ENCODE measurements at places on chromosomes 6 and 20.

GRCh38 chr6:28922821-28923317 is 916 bp downstream of the TRIM27 start:
- peak; percentile 23 for DNase-seq

- DNase-seq: no peak
Measured at GRCh38 chr6:46969206-46969605, 47.5 kb upstream of the ADGRF5 start.

DNA sequence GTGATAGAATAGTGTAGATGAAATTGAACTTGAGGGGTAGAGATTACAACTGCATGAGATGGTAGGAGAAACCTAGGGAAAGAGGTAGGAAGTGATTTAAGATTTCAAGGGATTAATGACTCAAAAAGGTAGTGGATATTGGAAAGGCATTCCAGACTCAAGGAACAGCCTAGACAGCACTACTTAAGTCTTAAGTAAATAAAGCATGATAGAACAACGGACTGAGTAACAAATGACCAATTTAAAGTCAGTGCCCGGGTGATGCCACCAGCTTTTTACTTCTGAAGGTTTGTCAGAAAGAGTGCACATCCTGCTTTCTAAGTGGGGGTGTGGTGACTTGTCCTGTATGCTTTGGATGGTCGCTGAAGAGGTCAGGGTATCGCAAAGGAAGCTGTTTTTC is 81.8 kb downstream of the PHACTR1 start:
- DNase-seq: no peak

GRCh38 chr6:167396068-167396658 is 71.3 kb downstream of the TTLL2 start:
- no peak for DNase-seq

DNA sequence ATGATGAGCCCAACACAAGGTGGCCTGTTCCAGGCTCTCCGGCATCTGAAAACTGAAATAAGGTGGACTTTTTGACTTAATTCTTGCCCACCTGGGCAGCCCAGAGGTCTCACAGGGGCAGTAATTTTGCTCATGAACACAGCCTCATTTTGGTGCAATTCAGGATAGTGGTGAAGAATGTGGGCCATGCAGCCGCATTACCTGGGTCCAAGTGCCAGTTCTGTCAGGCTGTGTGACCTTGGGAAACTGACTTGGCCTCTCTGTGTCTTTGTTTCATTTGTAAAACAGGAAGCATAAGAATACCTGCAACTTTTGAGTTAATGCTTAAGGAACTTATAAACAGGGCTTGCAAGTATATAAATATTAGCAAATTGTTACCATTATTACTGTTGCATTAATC is 5.6 kb downstream of the PREX1 start:
- no peak for DNase-seq

- no peak for DNase-seq
Measured at GRCh38 chr6:137787016-137787415, 80.0 kb upstream of the TNFAIP3 start.

GRCh38 chr6:91291071-91291470 is 704.2 kb upstream of the MAP3K7 start:
- no peak for DNase-seq

- DNase-seq: no peak
Measured at GRCh38 chr20:25604611-25605010, 19.2 kb downstream of the NANP start.

- DNase-seq: peak; percentile 41
Measured at GRCh38 chr6:124073021-124073420, 269.4 kb downstream of the NKAIN2 start.

DNA sequence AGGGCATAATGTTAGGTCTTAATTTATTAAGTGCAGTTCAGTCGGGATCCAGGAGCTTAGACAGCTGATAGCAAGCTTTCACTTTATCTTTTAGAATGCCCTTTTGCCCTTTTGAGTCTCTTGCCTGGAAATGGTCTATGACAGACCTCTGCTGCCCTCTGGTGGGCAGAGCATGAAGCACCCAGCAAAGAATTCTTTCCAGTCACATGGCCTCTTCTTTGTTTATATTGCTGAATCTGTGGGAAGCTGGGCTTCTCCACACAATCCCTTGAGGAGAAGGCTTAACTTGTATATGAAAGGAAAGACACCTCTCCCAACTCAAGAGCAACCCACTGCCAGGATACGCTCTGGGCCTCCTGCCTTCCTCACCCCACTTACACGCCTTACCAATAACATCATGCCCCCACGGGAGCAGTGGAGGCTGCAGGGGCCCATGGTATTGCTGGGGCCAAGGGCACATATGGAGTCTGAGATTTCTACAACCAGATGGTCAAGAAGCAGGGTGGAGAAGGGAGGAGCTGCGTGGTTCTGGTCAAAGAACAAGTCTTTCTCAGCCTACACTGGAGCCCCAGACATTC is 20.4 kb downstream of the WFDC3 start:
- DNase-seq: peak; percentile 82

DNA sequence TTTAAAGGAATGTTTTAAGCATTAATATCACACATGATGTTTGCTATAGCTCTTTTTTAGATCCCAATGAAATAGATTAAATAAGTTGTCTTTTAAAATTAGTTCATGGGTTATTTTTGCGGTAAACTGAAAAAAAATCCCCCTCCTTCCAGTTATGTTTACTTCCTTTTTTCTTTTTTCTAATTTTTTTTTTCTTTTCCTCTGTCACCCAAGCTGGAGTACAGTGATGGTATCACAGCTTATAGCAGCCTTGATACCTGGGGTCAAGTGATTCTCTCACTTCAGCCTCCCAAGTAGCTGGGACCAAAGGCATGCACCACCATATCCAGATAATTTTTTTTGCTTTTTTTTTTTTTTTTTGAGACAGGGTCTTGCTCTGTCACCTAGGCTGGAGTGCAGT is 17.8 kb upstream of the SCAF8 start:
- no peak for DNase-seq

DNA sequence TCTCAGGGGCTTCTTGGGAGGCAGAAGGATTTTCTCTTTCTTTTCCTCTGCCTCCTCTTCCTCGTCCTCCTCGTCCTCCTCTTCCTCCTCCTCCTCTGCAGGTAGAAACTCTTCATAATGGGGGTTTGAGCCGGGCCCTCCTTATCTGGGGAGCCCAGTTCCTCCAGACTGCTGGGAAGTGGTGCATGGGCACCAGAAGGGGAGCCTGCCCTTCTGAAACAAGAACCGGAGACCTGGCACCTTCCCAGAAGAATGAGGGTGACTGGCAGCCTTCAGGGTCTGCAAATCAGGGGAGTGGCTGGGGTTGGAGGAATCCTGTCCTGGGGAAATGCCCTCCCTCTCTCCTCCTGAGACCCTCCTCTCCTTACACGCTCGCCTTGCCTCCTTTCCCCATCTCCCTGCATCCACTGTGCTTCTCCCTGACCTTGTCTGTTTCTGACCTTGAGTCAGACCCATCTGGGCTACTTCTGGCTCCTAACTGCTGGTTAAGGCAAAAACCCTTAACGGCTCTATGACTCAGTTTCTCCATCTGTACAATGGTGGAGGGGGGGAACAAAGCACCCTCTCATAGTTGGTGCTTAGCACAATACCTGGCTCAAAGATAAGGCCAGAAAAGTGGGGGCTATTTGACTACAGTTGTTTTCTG is 1.7 kb downstream of the TULP1 start:
- DNase-seq: no peak

DNA sequence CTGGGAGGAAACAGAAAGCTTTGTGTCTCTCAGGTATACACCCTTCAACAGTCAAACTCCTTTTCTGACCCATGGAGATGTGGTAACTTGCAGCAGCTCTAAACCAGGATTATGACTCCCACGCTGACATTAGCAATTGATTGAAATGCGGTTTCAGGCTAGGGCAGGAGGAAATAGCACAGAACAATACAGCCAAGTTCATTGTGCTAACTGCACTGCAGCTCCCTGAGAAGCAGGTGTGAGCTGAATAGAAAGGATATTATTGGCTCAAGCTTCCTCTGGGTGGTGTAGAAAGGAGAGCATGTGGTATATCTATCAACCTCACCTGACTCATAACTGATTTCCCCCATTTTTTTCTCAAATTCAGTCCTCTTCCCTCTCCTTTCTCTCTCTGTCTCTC is 612.3 kb upstream of the BTBD3 start:
- DNase-seq: peak; percentile 22

GRCh38 chr6:105320765-105321164 is 82.1 kb downstream of the PREP start:
- no peak for DNase-seq

- peak; percentile 74 for DNase-seq
Measured at GRCh38 chr20:10218536-10219451, at the start of gene SNAP25. TSS of gene SNAP25 (plus strand) at chr20:10218830. CDS start at chr20:10275492, 56,662 bp downstream.

GRCh38 chr20:23995905-23996666 is 7.5 kb upstream of the GGTLC1 start:
- peak; percentile 51 for DNase-seq

DNA sequence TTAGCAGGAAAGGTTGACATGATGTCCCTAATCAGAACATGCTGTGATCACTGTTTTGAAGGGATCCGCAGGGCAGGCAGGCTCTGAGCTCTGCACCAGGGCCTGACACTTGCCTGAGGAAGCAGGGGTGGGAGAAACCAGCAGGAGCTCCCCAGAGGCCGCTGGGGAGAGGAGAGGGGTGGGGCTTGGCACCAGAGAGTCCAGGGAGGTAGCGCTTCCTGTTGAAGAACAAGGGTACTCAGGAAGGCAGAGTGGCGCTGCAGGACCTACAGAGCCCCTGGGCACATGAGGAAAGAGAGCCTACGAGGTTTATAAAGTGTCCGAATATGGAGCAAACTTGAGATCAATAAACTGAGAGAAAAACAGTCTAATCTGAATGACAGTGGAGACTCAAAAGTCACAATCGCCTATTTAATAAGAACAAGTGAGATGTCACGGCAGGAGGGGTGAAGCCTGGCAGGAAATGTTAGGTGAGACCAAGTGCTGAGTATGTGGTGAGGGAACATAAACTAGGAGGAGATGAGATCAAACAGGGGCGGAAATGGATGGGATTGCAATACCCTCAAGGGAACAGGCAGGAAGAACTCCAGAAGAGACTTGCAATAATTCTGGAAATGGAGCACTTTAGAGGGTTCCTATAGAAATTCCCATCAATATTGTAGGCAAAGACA is 5.8 kb upstream of the TBXT start:
- peak; percentile 10 for DNase-seq

GRCh38 chr20:3135507-3136070 is 24.1 kb downstream of the FASTKD5 start:
- DNase-seq: no peak

- no peak for DNase-seq
Measured at GRCh38 chr20:23550227-23550626, 18.1 kb downstream of the CST9L start.

DNA sequence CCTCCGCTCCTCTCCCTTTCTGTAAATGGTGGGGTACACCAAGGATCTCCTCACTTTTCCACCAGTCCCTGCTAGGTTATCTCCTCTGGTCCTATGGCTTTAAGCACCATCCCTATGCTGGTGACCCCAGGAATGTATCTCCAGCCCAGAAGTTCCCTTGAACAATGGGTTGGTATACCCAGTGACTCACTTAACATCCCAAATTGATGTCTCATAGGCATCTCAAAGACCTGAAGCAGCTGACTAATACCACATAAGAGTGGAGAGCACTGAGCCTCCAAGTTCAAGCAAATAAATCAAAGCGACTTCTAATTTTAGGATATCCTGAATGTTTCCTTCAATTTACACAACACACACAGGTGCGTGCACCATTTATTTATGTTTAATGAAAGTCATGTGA is 48.3 kb downstream of the ADGRF1 start:
- peak; percentile 66 for DNase-seq

GRCh38 chr6:127784468-127784867 is 116.4 kb downstream of the THEMIS start:
- DNase-seq: no peak

- no peak for DNase-seq
Measured at GRCh38 chr6:159829526-159829925, 29.4 kb downstream of the PNLDC1 start.

DNA sequence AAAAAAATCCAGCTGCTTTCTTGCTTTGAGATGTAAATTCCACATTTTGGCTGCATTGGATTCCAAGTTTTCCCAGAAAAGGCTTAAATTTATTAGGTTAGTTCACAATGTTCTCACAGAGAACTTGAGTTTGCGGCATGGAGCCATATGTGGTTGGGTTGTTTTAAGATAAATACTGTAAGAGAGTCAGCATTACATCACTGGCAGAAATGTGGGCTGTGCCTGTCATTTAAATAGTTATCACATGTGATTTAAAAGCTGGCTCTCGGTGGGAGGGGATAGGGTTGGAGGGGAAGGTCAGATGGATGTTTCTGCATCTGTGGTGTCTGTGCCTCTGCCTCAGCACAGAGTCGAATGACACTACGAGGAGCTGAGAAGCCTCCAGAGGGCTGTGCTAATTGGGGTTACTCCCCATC is 73.8 kb upstream of the SCP2D1 start:
- peak; percentile 81 for DNase-seq

- peak; percentile 95 for DNase-seq
Measured at GRCh38 chr6:160462551-160463109, 114.5 kb downstream of the SLC22A3 start.

GRCh38 chr6:127383988-127384387 is 40.6 kb upstream of the ECHDC1 start:
- no peak for DNase-seq

- DNase-seq: no peak
Measured at GRCh38 chr20:6347916-6348315, 225.1 kb upstream of the FERMT1 start.

DNA sequence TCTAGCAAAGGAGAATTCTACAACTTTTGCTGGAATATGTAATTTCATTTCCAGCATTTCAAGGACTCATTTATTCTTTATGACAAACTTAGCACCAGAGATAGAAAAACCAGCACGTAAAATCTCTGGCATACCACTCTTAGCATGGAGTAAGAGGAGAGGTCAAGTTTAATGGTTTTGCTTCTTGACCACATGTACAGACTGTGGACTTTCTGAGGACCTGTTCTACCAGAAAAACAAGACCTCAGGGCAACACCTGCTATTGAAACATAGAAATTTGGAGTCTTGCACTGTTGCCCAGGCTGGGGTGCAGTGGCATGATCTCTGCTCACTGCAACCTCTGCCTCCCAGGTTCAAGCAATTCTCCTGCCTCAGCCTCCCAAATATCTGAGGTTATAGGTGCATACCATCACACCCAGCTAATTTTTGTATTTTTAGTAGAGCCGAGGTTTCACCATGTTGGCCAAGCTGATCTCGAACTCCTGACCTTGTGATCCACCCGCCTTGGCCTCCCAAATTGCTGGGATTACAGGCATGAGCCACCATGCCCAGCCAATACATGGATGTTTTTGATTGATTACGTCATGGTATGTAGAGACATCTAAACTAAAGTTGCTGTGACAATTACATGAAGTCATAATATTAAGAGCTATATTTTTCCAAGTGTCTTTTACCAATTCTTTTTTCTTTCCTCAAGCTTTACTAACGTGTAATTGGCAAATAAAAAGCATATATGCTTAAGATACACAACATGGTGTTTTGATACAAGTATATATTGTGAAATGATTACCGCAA is 36.1 kb downstream of the CRYBG1 start:
- DNase-seq: no peak

GRCh38 chr20:56765172-56766073 is 136.3 kb downstream of the TFAP2C start:
- no peak for DNase-seq

GRCh38 chr6:146026873-146027272 is 2.0 kb upstream of the GRM1 start:
- DNase-seq: no peak

Data from A172 (cell line).